ENCODE measurements at places on chromosomes 12 and 14.

DNA sequence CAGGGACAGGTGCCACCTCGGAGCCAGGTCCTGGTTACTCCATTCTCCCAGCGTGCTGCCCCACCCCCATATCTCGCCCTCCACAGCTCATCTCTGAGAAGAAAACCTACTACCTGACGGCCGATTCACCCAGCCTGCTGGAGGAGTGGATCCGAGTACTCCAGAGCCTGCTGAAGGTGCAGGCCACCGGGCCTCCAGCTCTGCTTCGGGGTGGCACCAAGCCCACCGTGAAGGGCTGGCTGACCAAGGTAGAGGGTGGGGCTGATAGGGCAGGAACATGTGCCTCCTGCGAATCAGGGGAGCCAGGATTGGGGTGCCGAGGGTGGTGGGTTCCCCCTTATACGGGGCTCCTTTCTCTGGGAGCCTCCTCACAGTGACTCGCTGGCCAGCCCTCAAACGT lies 25.9 kb downstream of the PIGH start:
- no peak for DNase-seq

DNA sequence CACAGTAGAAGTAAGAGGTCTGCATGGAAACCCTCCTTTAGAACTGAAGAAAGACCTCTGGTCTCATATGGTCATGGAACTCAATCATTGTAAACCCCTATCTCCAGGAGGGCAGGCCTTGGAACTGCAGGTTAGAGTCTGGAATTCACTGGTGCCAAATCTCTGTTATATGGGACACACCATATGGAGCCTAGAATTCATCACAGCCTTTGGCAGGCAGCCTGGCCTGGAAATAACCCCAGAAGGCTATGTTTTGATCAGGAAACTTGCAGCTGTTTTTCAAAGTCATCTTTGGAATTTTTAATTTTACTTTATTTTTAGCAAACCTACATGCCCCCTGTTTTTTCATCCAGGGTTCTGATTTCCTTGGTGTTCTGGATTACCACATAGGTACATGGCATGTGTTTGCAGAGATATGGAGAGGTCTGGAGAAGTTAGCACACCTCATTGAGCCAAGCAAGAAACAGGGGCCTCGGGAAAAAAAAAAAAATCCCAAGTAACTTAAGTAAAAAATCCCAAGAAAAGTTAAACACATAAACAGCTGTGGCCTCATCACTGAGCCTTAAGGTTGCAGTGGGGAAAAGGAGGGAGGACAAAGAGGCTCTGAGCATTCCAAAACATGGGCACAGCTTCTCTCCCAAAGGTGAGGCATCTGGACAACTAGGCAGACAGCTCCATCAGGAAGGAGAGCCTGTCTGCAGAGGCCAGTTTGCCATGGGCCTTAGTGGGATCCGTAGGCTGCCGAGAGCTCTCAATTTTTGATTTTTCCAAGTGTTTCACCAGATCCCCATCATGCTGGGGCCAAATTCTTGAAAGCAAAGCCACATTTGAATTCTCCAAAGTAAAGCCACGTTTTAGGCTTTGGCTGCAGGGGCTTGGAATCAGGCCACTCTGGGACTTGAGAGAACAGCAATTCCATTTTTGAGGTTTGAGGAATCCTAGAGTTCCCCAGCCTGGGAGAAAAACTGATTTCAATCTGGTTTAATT lies 339.6 kb upstream of the TBX3 start:
- DNase-seq = no peak

DNA sequence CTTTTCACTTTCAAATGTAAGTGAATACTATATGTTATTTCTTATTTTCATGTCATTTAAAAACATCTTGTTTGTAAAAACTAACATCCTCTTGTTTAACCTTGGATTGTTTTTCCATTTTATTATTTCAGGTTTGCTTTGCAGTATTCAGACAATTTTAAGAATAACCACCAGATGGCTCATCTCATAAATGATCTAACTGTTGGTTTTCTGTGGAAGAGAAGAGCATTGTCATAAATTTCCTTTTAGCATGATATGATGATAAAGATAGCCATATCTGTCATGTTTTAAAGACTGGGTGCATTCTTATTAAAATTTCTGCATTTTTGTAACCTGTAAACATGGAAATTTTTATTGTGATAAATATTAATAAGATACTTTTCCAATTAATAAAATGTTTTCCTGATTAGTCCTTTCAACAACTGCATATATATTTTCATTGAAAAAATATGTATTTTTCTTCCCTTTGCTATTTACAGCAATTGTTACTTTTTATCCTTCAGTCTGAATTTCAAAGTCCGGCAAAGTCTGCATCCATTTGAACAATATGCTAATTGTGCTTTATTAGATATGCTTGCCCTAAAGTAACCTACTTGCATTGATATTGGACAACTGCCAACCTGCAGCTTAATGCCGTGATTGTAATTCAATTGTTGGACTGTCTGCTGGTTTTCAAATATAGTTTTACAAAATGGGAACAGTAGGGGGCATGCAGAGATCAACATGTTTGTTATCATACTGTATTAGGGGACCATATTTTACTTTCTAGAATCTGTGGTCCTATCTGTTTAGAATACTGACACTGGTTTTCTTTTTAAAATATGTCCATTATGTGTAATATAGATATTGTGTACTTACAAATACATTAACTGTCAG lies 163.4 kb downstream of the GARIN6 start:
- peak; percentile 12 for DNase-seq

DNA sequence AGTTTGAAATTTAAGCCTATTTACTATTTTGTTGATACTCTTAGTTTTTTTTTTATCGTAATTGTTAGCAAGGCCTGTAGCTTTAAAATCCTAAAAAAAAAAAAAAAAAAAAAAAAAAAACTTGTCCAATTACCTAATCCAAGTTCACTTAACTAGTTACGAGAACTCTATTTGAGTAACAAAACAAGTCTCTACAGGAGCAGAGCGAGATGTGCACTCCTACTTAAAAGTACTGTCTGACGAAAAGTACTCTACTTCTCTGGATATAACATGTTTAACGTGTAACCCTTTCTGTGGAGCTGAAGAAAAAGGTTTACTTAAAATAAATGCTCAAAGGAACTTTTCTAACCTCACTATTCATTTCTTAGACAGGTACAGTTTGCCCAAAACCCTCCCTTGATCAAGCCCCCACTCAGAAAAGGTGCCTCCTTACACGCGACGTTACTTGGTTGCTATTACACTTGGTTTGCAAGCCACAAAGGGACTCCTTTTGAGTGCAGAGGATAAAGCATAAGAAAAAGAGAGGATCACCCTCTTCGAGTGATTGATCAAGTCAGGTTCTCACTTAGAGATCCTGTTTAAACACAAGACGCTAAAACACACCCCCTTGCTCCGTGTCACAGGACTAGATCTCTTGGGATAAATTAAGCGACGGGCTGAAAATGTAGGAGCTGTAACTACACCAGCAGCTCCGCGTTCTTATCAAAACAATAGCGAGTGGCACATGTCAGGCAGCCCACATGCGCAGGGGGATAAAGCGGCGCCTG lies 2.2 kb downstream of the BAZ1A start:
- DNase-seq = peak; percentile 12

DNA sequence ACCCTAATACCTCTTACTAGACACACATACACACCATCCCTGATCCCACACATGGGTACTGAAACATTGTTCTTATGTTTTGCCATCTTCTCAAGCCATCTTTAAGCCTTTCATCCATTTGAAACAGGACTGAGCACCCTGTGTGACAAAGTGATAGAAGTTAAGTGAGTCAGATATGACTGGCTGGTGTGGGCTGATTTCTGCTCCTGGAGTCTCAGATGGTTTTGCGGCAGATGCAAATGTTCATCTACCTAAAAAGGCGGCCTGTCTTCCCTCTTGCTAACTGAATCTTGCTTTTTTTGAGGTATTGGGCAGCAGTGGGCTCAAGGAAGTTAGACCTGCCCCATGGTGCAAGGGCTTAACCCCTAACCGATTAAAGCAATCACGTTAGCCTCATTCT lies 30.4 kb upstream of the PKP2 start:
- no peak for DNase-seq

GRCh38 chr12:128823216-128823915 lies 392 bp downstream of the SLC15A4 start:
- no peak for DNase-seq

DNA sequence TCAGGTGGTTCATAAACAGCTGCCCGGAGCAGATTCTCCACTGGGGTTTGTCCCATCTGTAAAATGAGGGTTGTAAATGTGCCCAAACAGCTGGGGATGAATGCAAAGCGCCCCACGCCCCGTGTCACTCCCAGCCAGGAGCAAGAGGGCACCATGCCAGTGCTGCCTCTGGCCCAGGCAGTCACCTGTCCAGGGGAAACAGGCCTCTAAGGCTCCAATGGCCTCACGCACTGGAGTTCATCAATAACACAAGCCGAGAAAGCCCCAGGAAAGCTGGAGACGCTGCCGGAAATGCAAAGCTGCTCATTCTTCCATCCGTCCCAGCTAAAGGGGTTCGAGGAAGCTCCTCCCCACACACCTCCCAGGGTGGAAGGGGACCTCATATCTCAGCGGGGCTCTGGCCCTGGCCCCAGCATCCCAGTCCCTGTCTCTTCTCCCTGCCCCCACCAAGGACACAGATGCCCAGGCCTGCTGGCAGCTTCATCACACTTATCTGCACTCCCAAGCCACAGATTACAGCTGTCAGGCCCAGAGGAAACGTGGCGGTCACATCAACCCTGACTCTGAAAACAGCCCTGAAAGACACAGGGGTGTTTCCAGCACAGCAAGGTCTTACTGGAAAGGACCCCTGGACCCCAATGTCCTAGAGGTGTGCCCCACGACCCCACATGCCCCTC lies 21.5 kb downstream of the SCARB1 start:
- DNase-seq = no peak

DNA sequence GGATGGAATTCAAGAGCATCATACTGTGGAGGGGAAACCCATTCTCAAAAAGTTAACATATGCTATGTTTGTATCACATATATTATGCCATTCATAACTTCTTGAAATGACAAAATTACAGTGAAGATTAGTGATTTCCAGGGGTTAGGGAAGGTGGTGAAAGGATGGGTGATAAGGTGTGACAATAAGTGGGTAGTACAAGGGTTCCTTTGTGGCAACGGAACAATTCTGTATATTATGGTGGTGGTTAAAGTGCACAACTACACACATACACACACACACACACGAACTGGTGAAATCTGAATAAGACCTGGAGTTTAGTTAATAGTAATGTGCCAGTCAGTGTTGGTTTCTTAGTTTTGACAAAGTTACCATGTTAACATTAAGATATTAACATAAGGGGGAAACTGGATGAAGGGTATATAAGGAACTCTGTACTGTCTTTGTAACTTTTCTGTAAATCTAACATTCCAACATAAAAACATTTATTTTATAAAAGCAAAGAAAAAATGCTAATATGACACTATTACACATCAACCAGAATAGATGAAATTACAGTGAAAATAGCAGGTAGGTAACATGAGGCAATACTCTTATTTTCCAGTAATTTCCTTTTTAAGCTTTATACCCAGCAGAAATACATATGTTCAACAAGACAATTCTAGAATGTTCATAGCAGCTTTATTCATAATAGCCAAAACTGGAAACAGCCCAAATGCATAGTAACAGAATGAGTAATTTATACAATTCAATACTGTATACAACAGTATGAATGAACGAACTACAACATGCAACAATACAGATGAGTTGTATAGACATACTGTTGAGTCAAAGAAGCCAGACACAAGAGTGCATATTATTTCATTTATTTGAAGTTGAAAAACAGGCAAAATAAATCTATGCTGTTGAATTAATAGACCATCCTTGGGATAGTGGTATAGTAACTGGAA lies 44.0 kb upstream of the OR5AU1 start:
- DNase-seq = peak; percentile 47

GRCh38 chr12:11641522-11641921 lies 8.0 kb upstream of the ETV6 start:
- DNase-seq = no peak

GRCh38 chr12:98198261-98198982 lies 317.0 kb upstream of the TMPO start:
- no peak for DNase-seq

DNA sequence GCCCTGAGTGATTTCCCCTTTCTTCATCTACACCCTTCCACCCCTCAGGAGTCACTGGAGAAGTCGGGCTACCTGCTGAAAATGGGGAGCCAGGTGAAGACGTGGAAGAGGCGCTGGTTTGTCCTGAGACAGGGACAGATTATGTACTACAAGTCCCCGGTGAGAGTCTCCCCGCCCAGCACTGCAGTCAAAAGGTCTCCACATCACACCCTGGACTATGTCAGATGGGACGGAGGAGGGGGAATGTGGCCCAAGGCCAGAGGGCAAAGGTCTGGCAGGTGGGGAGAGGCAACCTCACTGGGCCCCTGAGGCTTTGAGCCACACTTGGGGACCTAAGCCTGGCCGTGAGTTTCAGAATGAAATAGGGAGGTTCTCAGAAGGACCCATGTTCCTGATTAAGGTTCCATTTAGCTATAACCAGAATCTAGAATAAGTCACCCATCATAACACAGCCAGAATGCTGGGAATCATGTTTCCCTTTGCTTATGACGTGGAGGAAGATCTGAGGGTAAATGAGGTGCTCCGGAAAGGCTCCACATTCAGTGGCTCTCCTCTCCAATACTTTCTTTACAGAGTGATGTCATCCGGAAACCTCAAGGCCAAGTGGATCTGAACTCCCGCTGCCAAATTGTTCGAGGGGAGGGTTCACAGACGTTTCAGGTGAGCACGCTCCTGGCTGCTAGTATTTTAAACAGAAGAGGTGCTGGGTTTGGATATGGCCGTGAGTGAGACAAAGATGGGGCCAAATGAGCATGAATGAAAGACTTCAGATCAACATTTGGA lies 26.6 kb downstream of the PIGH start:
- DNase-seq = no peak

- DNase-seq = no peak
Measured at GRCh38 chr12:96879301-96879700, 27.8 kb upstream of the NEDD1 start.

GRCh38 chr12:132525833-132526455 lies 36.0 kb downstream of the FBRSL1 start:
- no peak for DNase-seq

DNA sequence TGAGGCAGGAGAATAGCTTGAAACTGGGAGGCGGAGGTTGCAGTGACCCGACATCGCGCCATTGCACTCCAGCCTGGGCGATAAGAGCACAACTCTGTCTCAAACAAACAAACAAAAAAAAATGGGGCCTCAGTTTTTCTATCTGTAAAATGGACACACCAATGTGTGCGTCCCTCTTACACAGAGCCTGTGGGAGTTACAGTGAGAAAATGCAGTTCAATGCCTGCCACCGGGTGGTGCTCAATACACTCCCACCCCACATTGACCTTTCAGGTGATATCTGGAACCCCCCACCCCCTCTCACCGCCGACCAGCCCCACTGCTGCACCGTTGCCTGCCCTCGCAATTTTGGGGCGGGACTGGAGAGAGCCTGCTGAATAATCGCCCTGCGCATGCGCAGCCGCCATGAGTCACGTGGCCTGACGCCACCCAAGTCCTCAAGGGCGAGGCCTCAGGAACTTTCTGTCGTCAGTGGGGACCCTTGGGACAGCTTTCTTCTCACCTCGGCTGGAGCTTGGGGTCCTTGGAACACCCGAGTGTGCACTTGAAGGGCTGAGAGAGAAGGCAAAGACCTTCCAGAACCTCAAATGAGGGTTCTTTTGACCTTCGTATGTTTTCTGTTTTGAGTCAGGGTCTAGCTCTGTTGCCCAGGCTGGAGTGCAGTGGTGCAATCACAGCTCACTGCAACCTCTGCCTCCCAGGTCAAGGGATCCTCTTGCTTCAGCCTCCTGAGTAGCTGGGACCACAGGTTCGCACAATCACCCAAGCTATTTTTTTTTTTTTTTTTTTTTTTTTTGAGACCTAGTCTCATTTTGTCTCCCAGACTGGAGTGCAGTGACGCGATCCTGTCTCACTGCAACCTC lies 14.6 kb upstream of the CABP1 start:
- DNase-seq = no peak
